ENCODE measurements at places on chromosomes 7 and 10.

DNA sequence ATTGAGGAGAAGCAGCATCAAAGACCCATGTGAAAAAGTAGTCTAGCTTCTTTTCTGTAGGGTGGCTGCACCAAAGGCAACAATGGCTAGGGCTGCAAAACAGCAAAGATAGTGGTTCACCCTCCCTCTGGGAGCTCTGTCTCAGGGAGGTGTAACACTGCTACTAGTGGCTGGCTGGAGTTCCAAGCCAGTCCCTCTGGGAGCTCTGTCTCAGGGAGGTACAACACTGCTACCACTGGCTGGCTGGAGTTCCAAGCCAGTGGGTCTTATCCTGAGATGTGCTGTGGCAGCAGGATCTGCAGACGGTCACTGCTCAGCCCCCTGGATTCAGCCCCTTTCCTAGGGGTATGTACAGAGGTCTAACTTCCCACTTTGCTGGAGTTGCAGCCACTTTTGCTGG, 37.9 kb upstream of the TMEM140 start:
- no peak for DNase-seq

DNA sequence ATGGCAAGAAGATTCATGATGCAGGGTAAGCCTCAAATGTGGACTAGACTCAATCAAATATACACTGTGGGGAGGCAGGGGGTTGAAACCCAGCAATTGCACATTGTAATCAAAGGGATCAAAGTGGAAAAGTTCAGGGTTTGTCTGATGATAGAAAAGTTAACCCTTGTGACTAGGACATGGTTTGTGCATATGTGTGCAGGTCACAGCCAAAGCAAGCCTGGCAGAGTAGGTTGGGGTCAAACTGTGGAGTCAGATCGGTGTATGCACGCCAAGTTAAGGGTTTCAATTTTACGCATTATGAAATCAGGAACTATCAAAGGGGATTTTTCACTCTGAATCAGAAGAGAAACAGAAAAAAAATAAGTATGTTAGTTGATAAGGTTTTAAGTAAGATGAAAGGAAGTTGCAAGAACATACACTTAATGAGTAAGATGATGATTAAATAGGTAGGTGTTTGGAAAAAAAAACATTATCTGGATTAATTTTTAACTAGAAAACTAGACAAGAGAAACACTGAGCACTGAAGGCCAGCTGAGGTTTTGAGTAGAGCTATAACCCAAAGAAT, 188.3 kb downstream of the DGKB start:
- no peak for DNase-seq

- no peak for DNase-seq
These were observed 54.6 kb upstream of the MKI67 start for GRCh38 chr10:128180843-128181242.

GRCh38 chr7:155665957-155666287, 21.5 kb downstream of the RBM33 start:
- DNase-seq = no peak

- no peak for DNase-seq
These were observed 177.6 kb downstream of the STK31 start for GRCh38 chr7:23887660-23888059.

GRCh38 chr10:131936736-131937135, 35.9 kb downstream of the PPP2R2D start:
- no peak for DNase-seq

DNA sequence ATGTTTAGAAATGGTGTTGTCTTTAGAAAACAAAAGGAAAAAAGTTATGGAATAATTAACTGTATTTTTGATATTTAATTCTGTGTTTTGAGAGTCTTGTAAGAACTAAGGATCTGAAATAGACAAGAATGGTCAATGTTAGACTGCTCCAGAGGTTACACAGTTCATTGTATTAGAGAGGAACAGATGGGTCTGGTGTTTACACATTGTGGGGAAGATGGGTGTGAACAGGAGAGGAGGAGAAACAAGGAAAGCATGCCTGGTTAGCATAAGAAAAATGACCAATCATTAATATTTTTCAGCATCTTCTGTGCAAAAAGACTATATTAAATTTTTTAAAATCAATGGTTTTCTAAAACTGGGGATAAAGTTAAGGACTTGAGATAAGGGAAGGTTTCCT, 11.9 kb downstream of the MEOX2 start:
- DNase-seq = no peak

Data from NCI-H2107 (cell line).